ENCODE measurements at places on chromosomes 13 and 19.

- DNase-seq = no peak
Observed at GRCh38 chr19:11806354-11807098, 7.5 kb upstream of the ZNF440 start.

GRCh38 chr13:59856281-59856810 is 307.4 kb downstream of the DIAPH3 start:
- no peak for DNase-seq

GRCh38 chr13:30829833-30830637 is 76.0 kb upstream of the MEDAG start:
- no peak for DNase-seq

- DNase-seq = no peak
Observed at GRCh38 chr19:45774765-45775164, 5.7 kb upstream of the SIX5 start.

- DNase-seq = peak; percentile 93
Observed at GRCh38 chr19:19657397-19657783, 6.1 kb downstream of the ATP13A1 start.

DNA sequence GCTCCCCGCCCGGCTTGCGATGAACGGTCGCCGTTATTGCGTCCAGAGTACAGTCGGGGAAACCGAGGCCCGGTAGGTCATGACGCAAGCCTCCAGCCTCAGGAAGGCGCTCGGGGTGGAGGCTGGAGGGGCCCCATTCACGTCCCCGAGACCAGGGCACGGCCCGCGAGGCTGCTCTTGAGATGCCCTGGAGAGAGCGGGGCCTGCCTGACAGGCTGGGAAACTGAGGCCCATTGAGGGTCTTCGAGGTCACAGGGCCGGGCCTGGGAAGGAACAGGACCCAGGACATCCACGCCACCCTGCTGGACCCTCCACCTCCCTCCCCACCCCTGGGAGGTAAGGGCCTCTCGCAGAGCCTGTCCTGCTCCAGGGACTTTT is 367 bp downstream of the NDUFS7 start:
- DNase-seq = no peak

- no peak for DNase-seq
Observed at GRCh38 chr19:10621966-10622365, 3.4 kb upstream of the SLC44A2 start.

- no peak for DNase-seq
Observed at GRCh38 chr13:28251466-28251865, 113.1 kb downstream of the PAN3 start.

DNA sequence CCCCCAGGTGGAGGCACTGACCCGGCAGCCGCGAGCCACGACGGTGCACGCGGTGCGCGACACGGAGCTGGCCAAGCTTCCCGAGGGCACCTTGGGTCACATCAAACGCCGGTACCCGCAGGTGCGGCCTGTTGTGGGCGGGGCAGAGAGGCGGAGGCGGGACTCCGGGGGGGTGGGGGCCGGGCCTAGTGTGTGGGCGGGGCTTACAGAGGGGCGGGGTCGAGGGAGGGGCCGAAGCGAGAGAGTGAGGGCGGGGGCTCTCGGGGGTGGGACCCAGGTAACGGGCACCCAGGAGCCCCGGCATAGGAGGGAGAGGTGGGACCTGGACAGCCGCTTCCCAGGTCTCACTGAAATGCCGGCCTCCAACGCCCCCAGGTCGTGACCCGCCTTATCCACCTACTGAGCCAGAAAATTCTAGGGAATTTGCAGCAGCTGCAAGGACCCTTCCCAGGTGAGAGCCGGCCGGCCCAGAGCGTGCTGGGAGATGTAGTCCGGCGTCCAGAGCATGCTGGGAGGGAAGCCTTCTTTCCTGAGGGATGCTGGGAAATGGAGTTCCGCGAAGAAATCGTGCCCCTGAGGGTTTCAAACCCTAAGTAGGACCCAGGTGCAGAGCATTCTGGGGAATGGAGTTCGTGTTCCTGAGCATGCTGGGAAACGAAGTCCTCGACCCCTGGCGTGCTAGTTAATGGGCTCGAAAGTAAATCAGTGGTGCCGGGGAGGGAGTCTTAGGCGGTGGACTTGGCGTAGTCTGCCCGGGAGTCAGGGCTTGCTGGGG is 15.7 kb downstream of the PNPLA6 start:
- DNase-seq = no peak

DNA sequence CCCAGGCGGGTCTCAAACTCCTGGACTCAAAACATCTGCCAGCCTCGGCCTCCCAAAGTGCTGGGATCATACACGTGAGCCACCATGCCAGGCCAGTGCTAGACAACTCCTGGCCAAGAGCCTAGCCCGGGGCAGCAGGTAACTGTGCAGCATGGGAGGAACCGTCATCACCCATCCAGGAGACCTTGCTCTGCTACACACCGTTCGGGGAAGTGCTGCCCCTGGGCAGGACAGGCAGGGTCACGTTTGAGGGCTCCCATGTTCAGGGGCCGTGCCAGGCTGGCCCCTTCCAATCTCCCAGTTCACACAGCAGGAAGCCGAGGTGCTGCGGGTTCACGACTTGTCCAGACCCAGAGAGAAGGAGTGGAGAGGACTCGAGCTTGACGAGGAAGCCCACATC is 35.1 kb downstream of the NAXD start:
- DNase-seq = no peak

DNA sequence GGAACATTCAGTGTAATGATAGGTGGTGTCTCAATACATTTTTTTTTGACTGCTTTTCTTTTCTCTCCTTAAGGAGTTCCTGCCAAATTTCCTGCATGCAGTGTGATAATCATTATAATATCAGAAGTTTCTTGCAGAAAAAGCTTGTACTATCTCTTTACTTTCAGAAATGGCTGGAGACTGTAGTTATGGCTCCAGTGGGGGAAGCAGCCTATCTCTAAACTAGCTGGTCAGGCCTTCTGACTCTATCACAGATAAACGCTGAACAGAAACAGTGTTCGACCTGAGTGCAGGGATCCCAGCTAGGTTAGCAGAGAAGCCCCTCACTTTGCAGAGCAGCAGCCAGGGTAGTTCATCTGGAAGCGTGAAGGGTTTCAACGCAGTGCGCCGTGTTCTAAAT is 1.9 kb downstream of the CCNE1 start:
- DNase-seq = no peak

DNA sequence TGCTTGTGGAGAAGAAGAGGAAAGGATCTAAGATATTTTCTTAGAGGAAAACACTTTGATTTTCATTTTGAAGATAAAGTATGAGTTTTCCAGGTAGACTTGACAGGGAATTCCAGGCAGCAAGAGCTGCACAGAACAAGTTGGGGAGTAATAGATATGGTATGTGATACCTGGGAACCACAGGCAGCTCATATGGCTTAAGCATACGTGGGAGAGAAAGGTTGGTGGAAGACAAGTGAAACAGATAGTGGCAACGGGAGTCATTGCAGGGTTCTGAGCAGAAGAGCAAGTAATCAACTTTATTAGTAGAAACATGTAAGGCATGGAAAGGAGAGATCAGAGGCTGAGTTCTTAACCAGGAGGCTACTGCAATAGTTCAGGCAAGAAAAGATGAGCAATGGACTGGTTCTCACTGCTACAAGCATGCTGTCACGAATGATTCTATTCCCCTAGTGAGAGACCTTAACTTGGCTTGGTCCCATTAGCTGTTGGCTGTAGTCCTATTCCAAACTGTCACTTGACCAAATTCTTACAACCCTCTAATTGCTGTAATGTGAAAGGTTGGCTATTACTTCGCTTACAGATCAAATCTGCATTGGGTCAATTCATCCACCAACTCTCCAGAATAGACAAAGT is 217.9 kb downstream of the VWA8 start:
- no peak for DNase-seq

- DNase-seq = no peak
Observed at GRCh38 chr13:101149735-101150384, 266.4 kb downstream of the NALCN start.

- DNase-seq = no peak
Observed at GRCh38 chr13:109427148-109427547, 359.2 kb downstream of the IRS2 start.

DNA sequence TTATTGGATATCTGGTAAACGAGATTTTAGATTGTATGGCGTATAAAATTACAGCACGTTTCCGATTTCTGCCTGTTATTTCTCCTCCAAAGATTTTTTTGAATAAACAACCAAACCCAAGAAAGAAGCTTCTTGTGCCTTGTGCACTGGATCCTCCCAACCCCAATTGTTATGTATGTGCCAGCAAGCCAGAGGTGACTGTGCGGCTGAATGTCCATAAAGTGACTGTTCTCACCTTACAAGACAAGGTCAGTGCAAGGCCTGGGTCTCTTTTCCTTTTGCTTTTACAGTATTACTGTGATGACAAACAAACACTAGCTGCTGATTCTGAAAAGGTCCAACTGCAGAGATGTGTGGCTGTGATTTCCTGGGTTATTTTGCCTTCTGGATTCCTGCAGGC is 22.9 kb upstream of the WTIP start:
- no peak for DNase-seq

GRCh38 chr13:49821216-49822009 is 28.9 kb upstream of the KPNA3 start:
- no peak for DNase-seq

- DNase-seq = no peak
Observed at GRCh38 chr13:100273552-100273951, 184.7 kb downstream of the PCCA start.

DNA sequence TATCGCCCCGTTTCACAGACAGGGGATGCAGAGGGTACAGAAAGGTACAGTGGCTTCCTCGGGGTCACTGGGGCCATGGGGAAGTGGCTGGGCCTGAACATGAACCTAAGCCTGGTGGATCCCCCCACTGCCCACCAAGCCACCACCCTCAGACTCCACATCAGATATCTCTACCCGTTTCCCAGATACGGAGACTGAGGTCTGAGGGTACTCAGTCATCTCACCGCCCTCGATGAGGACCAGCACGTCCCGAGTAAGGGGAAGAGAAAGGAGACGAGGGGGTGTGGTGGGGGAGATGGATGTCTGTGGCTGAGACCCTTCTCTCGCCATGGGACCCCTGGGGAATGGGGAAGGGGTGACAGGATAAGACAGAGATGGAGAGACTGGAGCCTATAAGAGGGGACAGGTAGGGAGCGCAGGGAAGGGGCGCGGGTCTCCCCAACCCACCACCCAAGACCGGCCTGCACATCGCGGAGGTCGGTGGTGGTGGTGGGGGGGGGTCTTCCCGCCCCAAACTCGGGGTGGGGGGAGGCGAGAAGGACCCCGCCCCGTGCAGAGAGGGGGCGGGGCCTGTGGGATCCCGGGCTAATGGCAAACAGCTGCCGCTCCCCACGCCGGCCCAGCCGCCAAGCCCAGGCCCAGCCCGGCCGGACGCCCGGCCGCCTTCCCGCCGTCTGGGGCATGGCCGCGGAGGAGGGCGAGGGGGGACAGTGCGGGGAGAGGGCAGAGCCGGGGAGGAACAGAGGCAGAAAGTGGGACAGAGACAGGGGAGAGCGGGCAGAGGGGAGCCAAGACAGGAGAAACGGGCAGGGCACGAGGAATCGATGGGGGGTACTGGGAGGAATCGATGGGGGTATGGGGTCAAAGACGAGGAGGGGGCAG is 698 bp downstream of the KANK2 start:
- no peak for DNase-seq

DNA sequence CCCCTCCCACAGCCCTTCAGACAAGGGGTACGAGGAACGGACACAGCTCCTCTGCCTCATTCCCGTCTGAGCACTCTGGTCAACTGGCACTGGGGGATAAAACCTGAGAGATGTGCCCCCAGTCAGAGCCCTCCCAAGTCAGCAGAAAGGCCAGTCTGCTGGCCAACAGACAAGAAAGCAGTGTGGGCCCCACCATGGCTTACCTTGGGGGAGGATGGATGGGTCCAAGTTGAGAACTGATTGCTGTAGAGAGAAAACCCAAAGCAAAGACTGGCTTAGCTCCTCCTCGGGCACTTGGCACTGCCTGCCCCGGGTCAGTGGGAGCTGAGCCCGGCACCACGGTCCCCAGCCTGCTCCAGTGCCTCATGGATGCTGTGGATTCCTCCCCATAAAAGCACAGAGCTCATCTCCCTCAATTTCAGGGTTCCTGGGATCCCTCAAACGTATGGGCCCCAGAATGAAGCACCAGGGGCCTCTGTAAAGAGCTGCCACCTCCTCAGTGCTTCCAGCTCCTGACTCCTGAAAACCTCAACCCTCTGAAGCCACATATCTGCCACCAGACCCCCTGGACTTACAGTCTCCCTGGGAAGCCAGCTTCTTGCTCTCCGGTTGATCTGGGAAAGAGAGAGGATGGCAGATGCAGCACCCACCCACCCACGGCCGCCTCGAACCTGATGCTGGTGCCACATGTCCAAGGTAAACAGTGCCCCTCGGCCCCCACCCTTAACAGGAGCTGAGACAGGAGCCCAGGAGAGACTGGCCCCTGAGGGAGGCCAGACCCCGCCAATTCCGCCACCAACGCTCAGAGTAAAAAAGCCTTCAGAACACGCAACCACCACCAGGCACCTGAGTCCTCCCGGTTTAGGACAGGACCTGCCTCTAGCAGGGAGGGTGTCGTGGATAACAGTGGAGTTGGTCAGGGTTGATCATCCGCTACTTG is 3.3 kb downstream of the KHSRP start:
- DNase-seq = no peak
